ENCODE measurements at places on chromosomes 5 and 9.

- no peak for DNase-seq
These were observed 122.5 kb downstream of the MCTP1 start for GRCh38 chr5:95162231-95162992.

DNA sequence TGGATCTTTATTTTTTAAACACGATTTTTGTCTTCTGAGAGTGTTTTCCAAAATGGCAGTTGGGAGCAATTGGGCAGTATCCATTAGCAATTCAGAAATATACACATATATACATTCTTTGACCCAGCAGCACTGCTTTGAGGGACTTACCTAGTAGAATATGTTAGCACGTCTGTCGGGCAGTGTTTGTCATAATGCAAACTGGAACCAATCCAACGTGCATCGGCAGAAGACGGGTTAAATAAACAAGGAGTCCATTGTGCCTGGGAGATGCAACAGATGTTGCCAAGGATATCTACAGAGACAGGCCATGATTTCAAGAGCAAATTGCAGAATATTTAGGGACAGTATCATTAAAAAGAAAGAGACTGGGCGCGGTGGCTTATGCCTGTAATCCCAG, 107.0 kb downstream of the COL5A1 start:
- no peak for DNase-seq

DNA sequence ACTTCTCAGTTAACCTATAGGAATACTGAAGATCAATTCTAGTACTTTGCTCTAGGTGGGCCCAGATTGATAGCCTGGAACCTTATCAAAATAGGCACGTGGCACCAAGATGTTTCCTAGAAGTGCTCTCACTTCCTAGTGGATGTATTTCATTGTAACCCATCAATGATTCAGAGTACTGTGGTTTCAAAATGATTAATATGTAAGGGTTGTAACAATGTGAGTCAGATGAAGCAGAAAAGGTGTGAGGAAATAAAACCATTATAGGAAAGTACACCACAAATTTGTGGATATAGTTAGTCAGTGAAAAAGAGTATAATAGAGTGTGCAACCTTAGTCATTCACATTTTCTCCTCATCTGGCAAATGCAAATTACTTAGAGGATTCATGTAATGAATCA, 177.3 kb upstream of the FST start:
- DNase-seq = no peak

GRCh38 chr9:133990366-133991213, 1.5 kb downstream of the VAV2 start:
- no peak for DNase-seq

GRCh38 chr5:2996687-2997086, 245.2 kb upstream of the IRX2 start:
- DNase-seq = no peak

- no peak for DNase-seq
These were observed 20.1 kb upstream of the SLC25A48 start for GRCh38 chr5:135814316-135814715.

DNA sequence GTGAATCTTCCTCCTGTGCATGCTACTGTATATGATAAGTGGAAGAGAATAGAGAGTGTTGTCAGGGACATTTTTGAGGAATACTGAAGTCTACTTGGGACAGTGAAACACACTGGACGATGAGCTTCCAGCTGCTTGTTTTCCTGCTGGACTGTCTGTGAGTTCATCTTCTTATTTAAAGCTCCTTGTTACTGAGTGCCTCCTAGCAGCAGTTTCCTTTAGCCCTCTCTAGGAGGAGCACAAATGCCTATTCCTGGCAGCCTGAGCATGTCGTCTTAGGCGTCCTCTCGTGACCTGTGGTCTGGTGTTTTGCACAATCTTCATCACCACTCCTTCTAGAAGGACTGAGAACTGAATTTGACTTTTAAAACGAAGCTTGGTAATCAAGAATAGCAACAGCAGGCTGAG, 43.8 kb downstream of the ANKRD33B start:
- no peak for DNase-seq

- no peak for DNase-seq
These were observed 9.0 kb upstream of the RFX3 start for GRCh38 chr9:3534614-3535404.

- DNase-seq = no peak
These were observed 12.9 kb downstream of the HAVCR1 start for GRCh38 chr5:157046041-157046440.

GRCh38 chr9:2478421-2478820, 143.2 kb upstream of the VLDLR start:
- no peak for DNase-seq

GRCh38 chr5:175094461-175094860, 349.5 kb downstream of the DRD1 start:
- DNase-seq = no peak

- DNase-seq = no peak
These were observed 62.5 kb upstream of the GABRP start for GRCh38 chr5:170720984-170721383.

GRCh38 chr9:676780-677438, 164.6 kb upstream of the DMRT1 start:
- DNase-seq = no peak

GRCh38 chr5:30401479-30402058, 791.9 kb upstream of the CDH6 start:
- peak; percentile 16 for DNase-seq

GRCh38 chr5:180606215-180606785, 15.0 kb upstream of the SCGB3A1 start:
- DNase-seq = no peak

- DNase-seq = no peak
These were observed 196.2 kb downstream of the C9orf152 start for GRCh38 chr9:110011628-110012320.

DNA sequence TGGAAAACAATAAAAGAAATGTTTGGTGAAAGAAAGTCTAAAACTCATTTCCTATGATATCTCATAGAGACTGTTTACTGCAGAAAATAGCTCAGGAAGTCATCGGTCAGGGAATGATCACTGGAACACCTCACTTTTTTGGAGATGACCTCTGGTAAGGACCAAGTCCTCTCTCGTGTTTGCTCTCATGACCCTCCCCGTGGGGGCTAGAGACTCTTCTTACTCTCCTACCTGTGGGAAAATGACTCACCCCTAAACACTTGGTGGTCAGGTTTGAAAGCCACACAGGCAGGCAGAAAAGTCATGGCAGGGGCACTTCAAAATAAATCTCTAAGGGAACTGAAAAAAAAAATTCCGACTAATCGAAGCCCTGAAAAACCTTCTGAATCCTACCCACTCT, 48.2 kb downstream of the FAM240B start:
- DNase-seq = no peak

DNA sequence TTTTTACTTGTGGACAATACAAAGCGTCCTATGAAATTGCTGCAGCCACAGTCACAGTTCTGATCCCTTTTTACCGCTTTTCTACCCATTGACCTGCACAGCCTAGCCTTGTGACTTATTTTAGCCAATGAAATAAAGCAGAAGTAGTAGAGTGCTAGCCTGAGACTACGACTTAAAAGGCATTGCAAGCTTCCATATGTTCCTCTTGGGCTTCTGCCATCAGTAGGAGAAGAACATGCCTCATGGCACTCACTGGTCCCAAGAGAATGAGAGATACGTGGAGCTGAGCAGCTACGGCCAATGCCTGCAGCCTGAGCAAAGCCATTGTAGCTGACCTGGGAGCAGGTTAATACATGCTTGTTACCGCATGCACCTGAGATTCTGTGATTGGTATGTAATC, 416.6 kb upstream of the CLINT1 start:
- no peak for DNase-seq

DNA sequence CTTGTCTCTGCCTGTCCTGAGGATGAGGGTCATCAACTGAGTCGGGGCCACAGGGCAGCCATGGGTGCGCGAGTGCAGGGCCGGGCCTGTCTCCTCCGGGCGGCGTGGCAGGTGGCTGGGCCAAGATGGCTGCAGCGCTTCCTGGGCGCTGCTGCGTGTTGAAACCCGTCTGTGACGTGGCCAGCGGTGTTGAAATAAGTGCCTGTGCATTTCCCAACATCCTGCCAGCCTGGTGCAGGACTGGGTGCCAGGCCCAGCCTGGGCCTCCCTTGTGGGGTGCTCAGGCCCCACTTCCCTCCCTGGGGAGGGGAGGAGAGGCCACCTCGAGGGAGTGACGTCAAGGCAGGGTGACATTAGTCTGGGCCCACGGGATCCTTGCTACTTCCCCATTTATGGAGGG, 45.5 kb downstream of the RXRA start:
- no peak for DNase-seq

DNA sequence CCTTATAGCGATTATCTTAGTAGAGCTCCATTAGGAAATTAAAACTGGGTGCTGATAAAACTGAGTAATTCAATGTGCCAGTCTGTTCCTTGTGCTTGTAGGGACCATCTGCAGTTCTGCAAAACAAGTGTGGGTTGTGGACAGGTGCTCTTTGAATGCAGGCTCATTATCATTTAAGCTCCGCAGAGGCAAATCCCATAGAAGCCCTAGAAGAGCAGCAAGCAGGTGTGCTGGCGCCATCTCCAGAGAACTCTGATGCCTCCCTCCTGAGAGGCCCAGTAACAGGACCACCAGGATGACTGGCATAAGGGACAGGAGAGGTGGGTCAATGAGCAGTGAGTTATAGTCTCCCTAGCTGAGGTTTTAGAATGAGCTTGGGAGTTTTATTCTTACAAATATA, 1342.4 kb upstream of the DMAC1 start:
- peak; percentile 19 for DNase-seq

DNA sequence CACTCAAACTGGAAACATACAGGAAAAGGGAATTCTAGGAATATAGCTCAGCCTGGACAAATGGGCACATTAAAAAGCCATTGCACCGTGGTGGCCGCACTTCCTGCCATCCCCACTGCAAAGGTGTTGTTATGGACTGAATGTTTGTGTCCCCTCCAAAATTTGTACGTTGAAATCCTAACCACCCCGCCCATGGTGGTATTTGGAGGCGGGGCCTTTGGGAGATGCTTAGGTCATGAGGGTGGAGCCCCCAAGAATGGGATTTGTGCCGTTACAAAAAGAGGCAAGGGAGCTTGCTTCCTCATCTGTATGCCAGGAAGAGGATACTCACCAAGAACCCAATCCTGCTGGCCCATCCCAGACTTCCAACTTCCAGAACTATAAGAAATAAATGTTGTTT, 1.1 kb upstream of the CMBL start:
- DNase-seq = no peak

DNA sequence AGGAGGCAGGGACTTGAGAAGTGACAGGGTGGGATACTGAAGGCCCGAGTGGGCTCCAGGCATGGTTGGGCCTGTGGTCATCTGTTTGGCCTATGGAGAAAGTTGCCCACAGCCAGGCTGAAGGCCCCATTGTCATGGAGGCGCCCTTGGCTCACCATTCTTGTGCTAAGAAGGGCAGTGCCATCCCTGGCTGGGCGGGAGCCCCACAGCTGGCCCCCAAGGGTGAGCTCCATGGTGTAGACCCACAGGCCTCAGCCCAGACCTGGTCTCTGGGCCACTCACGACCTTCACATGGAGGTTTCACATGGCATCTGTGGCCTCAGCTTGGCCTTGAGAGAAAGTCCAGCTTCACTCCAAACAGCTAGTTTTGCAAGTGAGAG, 34.3 kb upstream of the PRDM12 start:
- no peak for DNase-seq

All from NCI-H1930 (cell line).